ENCODE measurements at places on chromosomes 4 and X.

DNA sequence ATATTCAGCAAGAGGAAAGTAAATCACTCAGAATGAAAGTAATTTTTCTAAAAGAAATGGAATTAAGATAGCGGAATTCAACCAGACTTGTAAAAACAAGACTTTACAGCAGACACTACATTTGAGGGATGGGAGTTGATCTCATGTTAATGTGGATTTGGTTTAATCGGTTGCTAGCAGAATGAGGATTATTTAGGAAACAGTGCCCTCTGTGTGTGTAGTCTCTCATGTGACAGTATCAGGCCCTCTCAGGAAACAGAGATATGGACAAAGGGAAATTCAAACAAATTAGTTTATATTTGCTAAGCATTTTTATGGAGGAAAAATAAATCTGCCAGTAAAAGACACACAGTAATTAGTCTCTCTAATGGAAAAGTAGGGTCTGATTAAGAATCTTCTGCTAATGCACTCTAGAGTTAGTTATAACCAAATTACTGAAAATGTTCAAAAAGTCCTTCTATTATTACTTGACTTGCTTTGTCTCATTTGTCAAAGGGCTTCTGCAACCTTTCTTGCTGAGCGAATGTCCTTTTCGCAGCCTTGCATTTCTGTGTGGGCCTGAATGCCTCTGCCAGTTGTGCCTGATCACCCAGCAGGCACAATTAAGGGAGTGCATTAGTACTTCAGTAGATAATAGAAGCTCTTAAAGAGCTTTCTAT is 1282.3 kb upstream of the TENM3 start:
- no peak for DNase-seq

GRCh38 chrX:147953976-147954375 is 27.2 kb upstream of the FMR1NB start:
- DNase-seq, result no peak

- DNase-seq, result no peak
Measured at GRCh38 chrX:73765776-73766430, 202.9 kb downstream of the CHIC1 start.

- DNase-seq, result no peak
Measured at GRCh38 chr4:41701983-41702382, 46.5 kb downstream of the PHOX2B start.

- DNase-seq, result no peak
Measured at GRCh38 chr4:142874684-142875083, 28.6 kb upstream of the INPP4B start.

GRCh38 chrX:147847999-147848398 is 63.7 kb upstream of the FMR1 start:
- no peak for DNase-seq

DNA sequence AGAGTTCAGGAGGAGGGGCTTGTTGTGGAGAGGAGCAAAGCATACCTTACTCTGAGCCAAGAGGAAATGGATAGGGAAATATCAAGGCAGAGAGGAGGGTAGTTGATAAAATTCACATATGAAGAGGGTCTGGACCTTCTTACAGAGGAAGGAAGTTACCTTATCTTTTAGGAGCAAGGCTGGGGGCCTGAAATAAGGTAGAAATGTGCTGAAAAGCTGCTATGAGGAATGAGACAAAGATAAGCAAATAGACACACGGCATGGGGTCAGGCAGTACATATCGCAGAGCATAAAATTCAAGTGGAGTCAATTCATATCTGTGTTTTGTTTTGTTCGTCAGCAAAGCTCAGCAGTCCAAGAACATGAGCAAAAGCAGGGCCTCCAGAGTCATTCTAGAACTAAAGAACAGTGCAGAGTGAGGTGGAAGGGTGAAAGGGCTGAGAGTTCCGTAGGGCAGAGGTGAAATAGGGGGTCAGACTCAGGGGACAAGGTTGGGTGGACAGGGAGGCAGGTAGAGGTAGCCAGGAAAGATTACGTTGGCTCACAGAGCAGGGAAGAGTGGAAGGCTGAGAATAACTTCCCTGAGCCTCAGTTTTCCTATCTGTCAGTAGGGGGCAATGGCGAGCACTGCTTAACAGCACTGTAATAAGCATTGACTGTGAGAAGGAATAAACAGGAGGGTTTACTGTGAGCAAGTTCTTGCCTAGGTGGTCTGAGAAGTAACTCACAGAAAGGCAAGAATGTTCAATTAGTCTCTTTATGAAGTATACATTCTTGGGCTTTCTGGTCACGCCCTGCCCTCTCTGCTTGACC is 9.2 kb downstream of the VSIG4 start:
- DNase-seq, result no peak

- no peak for DNase-seq
Measured at GRCh38 chr4:15706646-15707362, 3.9 kb downstream of the BST1 start.

Data from hypothalamus (tissue), 51 donors.